Aorta (tissue), 5 donors: ENCODE measurements at places on chromosomes 7 and 10. TPM values are rescaled to one million over a fixed set of nuclear protein-coding genes. Genes with fewer than 3 reads are reported as not detected.

Gene SLC26A4
- total RNA-seq = 2.3 TPM

DNA sequence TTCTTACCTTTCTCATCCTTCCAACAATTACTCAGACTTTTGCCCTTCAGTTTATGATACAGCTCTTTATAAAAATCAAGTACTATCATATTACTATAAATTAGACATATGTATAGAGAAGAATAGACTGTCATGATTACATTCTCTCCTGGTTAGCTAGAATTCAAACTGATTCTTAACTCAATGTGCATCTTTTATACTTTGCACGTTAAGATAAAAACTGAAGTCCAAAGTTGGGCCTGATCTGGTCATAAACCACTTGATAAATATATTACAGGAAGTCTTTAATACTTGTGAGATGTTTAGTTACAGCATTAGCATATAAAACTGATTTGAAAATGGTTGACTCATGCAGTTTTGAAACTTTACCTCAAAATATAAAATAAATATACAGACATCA lies 2.6 kb downstream of the AGR3 start:
- no peak for DNase-seq

- DNase-seq = no peak
Observed at GRCh38 chr10:51800725-51801424, 101.5 kb upstream of the CSTF2T start.

Gene MAGI2
- total RNA-seq = 17.9 TPM

Gene ANKRD2
- 0.78 TPM for total RNA-seq

Gene GRID2IP
- 0.16 TPM for total RNA-seq

DNA sequence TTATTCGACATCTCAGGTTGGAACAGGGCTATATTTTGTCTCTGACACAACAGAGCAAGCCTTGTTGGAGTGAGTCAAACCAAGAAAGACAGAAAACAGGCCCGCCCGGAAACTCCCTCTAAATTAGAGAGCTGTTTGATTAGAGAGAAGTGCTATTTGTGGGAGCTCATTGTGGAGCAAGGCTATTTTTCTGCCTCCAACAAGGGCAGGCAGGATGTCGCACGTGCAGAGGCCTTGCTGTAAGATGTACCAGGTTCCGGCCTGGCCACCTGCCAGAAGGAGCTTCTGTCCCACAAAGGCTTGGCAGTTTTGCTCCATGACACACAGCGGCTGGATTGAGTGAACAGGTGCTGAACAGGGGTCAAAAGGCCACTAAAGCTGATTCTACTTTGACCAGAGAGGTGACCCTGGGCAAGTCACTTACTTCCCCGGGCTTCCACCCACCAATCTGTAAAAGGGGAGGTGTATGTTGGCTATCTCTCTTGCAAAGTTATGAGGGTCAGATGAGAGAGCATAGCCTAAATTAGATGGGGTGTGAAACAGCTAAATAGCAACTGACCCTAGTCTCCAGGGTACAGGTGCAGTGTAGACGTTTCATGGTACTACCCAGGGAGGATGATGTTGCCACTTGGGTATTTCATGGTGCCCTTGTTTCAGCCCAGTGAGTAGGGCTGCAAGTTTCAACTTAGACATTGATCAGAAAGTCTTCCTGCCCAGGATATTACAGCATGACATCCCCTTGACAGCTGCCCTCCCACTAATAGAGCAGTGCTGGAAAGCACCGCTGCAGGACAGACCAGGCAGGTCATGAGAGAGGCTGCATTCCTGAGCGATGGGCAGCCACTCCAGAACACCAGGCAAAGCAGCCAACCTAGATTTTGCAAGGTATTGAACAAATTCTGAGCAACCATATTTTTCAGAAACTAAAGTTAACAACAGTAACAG lies 62.0 kb downstream of the VSTM4 start:
- no peak for DNase-seq

Gene TRPV5
- total RNA-seq = not detected

Gene OR2AE1
- total RNA-seq = not detected

- no peak for DNase-seq
Observed at GRCh38 chr7:126378642-126379041, 874.1 kb downstream of the GRM8 start.

DNA sequence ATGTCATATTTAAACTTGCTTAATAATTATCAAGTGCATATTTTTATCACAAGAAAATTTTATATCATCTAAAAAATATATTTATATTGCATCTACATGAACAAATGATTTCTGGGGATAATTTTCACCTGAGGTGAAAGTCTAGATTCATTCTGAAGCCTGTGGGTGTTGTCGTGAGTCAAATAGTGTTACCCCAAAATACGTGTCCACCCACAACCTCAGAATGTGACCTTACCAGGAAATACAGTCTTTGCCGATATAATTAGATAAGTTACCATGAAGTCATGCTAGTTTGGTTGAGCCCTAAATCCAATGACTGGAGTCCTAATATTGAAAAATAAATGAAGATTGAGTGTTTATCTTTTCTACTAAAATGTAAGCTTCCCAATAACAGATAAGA lies 203.0 kb upstream of the MDFIC start:
- DNase-seq = no peak

Gene LYZL1
- total RNA-seq = not detected

- no peak for DNase-seq
Observed at GRCh38 chr10:11125004-11125403, 107.3 kb downstream of the CELF2 start.

Gene DHTKD1
- total RNA-seq = 16.2 TPM

DNA sequence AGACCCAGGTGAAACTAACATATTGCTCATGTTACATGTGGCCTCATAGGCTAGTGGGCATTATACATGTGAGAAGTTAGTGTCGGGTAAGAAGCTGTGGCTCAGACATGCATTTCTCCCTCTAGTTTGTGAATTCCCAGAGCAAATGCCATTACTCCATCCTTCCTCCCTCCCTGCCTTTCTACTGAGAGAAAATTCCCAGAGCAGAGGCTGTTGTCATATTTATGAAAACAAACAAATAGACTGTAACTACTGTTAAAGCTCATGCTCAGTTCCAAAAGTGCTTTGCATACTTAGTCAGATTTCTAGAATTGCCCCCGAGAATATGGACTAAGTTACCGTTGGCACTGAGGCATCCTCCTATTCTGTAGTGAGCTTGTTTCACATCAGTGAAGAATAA lies 29.0 kb downstream of the ZNRF2 start:
- no peak for DNase-seq

Gene IDI1
- total RNA-seq = 39.3 TPM

Gene DIP2C
- 40.2 TPM for total RNA-seq

DNA sequence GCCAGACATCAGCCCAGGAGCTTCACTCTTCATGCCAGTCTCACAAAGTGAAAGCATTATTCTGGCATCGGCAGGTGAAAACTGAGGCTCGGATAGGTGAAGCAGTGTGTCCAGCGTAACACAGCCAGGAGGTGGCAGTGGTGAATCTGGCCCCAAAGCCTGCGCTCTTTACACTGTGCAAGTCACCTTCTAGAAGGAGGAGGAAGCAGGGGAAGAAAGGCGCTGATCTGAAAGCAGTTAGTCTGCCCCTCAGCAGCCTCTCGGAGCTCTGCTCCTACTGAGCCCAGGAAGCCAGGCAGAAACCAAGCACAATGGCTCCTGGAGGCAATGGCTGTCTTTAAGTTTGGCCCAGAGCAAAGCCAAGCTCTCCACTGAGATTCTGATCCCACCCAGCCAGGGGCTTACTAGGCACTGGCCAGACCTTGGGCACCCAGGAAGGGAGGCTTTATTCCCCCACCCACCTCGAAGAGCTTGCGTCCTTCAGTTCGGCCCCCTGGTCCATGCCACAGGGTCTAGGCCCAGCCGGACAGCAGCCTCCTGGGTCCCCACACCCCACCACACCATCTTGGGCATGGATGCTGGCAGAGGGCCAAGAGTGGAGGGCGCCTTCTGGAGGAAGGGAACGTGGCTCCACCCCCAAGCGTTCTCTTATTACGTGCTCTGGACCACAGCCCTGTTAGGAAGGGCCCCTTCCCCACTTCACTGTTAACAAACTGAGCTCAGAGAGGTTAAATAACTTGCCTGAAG lies 104.5 kb downstream of the GRID1 start:
- no peak for DNase-seq
